ENCODE measurements at places on chromosomes 11 and 22.

DNA sequence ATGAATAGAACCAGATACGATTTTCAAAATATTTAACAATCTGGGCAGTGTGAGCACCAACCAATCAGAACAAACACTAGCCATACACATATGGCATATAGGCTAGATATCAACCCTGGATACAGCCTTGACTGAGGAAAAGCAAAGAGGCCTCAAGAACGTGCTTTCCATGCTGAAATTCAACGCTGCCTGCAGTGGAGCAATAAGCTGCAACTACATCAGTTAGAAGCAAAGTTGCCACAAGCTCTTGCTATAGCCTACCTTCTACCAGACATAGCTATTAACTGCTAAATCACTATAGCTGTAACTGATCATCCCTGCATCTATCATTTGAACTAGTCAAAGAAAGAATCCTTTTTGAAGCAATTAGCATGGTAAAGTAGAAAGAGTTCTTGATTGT lies 42.5 kb downstream of the DENND5A start:
- DNase-seq, result no peak

- DNase-seq, result no peak
Measured at GRCh38 chr11:113781682-113782081, 2.1 kb downstream of the CLDN25 start.

GRCh38 chr11:71213696-71214552 lies 38.5 kb downstream of the SHANK2 start:
- DNase-seq, result no peak

- DNase-seq, result peak; percentile 14
Measured at GRCh38 chr11:132028380-132029240, 658.2 kb downstream of the NTM start.

All from SW480 (cell line).